ENCODE measurements at places on chromosomes 2 and 18.

GRCh38 chr2:126776692-126777619 is 121.0 kb downstream of the GYPC start:
- DNase-seq, result peak; percentile 79

- DNase-seq, result no peak
Observed at GRCh38 chr2:128638341-128639119, 319.9 kb upstream of the HS6ST1 start.

DNA sequence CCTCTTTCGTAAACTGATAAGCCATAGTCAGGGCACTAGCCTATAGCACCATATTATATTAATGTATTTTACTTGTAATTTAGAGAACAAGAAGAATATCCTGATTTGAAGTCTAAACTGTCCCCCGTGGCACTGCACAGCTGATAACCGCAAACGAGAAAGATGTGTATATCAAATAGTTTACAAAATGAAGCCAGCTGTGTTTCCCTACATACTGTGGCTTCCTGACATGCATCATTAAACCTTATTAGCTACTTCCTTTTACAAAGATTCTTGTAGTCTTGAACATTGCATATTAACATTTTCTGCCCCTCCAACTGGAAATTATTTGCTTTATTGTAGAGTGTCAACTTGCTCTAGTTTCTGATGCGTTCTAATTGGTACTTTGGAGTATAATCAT is 153.5 kb upstream of the NFATC1 start:
- DNase-seq, result no peak

DNA sequence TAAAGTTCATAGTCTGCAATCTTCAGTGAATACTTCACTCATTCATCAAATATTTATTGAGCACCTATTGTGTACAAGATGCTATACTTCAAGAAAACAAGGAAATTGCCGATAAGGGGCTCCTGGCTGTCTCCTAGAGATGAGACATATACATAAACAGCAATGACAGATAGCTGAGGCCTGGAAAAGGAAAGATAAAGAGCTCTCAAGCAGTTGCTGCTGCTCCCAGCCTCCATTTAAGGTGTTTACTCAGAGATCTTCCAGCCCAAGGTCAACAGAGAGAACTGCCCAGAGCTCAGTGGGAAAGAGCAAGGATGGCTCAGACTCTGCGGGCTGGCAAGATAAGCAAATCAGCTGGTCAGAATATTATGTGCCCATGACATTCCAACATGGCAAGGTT is 3.3 kb upstream of the SLC14A2 start:
- no peak for DNase-seq

DNA sequence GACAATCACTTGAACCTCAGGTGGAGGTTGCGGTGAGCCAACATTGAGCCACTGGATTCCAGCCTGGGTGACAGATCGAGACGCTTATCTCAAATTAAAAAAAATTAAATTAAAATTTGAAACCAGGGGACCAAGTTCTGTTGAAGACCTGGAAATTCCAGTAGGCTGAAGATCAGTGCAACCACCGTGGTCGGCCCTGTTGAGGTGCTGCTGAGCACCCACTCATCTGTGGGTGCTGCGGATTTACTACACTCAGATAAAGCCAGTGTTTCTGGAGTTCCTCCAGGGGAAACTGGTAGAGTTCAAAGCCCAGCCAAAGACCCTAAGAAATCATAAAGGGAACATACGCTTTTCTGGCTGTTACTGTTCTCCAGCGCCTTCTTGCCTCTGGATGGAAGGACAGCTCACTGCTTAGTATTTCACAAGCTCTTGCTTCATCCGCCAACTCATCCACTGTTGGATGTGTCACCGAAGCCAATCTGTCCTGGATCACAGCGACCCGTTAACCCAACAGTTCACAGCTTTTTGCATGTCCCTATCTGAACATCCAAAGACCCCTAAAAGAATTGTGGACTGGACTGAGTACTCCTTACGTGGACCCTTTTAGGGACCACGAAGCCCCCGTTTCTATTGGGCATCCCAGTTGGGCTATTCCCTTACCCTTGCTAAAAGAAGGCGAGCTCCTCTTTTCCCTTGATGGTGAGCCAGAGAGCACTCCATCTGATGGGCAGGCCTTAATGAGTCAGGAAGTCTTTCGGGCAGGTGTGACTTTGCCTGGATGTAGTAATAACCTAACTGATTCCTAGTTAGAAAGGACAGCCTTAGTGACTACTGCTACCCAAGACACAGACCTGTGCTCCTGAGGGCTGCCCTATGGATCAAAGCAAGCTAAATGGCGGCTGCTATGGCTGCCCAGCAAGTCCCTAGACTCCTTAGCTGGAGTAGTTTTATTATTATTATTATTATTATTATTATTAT is 6.0 kb upstream of the ALPP start:
- DNase-seq, result no peak

DNA sequence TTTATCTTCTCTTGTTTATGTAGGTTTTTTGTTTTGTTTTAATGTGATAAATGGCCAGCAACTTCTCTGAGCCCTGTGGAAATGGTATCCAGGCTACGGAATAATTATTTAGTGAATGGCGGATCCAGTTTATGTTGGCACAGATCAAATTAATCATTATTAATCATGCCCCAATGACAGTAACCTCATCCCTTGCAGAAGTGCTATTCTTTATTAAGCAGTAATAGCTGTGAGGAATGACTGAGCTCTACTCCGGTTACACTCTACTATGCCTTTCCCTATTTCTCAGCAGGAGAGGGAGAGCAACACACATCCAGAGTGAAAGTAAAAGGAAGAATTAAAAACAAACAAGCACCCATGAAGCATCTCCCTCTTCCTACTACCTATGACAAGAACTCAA is 84.8 kb downstream of the SETBP1 start:
- DNase-seq, result no peak

DNA sequence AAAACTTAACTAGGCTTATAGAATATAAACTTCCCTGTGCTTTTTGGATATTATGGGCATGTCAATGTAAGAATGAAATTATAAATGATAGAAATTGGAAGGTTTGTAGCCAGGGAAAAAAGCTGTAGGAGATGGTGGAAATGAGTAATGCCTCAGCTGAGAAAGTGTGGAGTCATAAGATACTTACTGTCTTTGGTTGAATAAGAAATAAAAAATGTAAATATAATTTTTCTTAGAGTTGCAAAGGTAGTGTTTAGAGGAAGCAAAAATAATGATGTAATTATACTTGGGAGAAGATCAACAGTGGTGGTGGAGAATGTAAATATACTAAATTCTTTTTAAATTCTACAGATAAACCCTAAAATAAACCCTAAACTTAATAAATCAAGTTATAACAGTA is 26.2 kb upstream of the RND3 start:
- no peak for DNase-seq

DNA sequence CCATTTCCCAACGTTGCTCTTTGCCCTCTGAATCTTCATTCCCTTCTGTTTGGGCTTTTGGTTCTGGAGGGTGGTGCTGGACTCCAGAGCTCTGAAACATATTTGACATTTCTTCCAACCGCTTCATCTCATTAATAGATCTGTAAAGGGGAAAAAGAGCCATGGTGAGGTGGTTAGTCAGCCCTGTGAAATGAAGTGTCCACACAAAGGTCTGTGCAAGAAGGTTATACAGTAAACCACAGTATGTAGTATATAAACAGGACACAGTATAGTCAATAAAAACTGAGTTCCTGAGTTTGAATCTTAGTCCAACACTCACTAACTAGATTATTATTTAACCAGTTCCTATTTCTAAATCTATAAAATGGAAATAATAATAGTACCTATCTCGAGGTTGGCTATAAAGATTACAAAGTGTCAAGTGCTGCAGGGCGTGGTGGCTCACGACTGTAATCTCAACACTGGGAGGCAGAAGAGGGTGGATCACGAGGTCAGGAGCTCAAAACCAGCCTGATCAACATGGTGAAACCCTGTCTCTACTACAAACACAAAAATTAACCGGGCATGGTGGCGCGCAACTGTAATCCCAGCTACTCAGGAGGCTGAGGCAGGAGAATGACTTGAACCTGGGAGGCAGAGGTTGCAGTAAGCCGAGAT is 13.1 kb downstream of the STARD7 start:
- no peak for DNase-seq

DNA sequence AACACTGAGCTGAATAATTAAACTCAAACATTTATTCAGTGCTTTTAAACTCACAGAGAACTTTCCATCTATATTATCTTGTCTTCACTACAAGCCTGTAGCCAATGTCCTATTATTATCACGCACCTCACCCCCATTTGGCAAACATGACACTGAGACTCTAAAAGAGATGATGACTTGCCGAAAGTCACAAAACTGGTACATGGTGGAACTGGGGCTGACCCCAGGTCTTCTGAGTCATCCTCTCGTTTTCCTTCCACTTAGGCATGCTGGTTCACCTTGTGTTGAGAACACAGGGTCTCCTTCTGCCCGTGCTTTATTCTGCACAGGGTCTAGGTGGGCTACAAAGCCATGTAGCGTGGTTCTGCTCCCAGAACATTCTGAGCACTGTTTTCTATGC is 230.0 kb upstream of the MGAT5 start:
- DNase-seq, result no peak

DNA sequence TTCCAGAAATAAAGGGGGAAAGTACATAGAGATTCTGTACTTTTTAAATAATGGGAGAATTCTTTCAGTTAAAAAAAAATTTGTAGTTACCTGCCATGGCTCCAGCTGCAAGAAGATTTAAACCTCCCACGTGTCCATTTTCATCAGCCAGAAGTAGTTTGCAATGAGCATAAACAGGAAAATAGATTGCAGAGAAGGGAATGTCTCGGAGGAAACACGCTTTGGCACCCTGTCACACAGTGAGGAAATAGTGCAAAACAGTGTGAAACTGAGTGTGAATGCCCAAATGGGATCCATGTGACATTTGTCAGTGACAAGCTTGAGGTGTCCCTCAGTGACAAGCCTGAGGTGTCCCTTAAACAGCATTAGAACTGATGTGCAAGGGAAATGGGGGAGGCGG is 102.7 kb downstream of the SLC25A12 start:
- DNase-seq, result no peak

DNA sequence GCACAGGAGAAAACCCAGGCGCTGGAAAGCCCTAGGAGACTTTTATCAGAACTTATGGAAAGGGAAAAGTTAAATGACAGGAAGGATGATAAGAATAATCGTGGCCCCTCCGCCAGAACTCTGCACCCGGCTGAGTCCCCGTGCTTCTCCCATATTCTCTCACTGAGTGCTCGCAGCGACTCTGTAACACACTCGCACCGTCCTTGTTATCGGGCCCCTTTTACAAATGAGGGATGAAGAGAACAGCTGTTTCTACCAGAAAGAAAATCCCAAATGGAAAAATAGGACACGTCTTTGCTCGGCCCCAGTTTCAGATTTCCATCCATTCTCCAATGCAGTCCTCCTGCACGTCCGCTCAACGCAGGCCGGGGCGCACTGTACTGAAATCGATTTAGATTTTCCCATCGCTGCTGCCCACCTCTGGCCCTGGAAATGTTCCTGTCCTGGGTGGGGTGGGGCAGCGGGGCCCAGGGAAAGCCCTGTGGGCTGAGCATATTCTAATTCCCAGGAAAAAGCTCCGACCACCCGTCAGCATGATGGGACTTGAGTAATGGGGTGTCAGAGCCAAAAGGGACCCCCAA is 66.4 kb downstream of the KCNF1 start:
- DNase-seq, result no peak

DNA sequence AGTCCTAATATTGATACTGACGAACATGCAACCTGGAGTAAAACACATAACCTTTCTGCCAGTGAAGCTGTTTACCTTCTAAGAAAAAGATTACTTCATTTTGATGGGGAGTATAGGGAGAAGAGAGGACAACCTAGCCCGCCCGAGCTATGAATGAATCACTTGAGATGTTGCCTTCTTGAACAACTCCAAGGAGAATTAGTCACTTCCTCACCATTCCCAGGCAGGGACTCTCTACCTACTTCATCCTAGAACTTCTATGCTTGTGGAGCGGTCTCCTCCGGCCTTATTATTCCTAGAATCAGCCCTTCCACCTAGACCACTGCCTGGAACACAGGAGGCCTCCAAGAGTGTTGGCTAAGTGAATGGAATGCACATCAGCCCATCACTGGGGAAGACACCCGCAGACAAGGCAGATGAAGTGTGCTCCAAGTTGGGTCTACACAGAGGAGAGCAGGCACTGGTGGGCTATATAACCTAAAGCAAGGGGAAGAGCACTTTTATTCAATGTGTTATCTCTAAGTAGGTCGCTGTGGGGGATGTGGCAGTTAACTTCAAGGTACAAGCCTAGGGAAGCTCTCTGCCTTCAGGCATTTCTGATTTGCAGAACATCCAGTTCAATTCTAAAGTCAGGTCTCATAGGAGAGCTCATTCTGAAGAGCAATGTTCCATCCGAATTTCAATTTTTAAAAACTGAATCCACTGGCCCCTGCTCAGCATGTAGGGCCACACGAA is 57.4 kb downstream of the STK39 start:
- DNase-seq, result no peak

GRCh38 chr2:201185863-201186262 is 2.9 kb downstream of the CASP10 start:
- DNase-seq, result no peak

GRCh38 chr18:61957801-61958516 is 65.2 kb upstream of the RNF152 start:
- no peak for DNase-seq

- no peak for DNase-seq
Observed at GRCh38 chr2:181352158-181352557, 105.0 kb upstream of the ITGA4 start.

GRCh38 chr18:37844209-37844970 is 278.8 kb upstream of the CELF4 start:
- DNase-seq, result no peak

DNA sequence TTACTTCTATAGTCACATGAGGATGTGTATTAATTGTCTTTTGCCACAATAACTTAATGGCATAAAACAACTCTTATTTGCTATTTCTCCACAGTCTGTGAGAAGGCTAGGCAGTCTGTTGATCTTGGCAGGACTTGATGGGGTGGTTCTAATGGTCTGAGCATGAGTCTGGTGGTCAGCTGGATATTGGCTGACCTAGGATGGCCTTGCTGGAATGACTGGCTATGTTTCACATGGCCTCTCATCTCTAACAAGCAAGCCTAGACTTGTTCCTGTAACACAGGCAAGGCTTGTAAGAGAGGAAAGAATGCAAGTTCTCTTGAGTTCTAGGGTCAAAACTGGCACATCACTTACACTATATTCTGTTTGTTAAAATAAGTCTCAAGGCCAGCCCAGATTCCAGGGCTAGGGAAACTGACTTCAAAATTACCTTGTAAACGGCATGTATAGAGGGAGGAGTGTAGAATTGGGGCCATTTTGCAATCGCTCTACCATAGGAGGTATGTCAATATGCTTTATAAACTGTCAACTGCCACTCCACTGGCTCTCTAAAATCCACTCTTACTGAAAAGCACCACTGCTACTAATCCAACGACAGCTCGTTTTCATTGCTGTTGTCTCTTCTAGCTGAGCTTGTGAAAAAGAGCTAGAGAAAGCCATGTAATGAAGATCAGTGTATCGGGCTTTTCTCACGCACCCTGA is 325.0 kb upstream of the PKDCC start:
- DNase-seq, result no peak

Measured in CD4-positive, alpha-beta T cell treated with Interleukin-12 subunit alpha and Interleukin-12 subunit beta, for 1 hour (primary cell).